ENCODE measurements at places on chromosomes 3 and 15.

- no peak for DNase-seq
Observed at GRCh38 chr3:25130724-25131520, 297.1 kb upstream of the RARB start.

- DNase-seq = no peak
Observed at GRCh38 chr3:43783987-43784639, 93.4 kb downstream of the ABHD5 start.

DNA sequence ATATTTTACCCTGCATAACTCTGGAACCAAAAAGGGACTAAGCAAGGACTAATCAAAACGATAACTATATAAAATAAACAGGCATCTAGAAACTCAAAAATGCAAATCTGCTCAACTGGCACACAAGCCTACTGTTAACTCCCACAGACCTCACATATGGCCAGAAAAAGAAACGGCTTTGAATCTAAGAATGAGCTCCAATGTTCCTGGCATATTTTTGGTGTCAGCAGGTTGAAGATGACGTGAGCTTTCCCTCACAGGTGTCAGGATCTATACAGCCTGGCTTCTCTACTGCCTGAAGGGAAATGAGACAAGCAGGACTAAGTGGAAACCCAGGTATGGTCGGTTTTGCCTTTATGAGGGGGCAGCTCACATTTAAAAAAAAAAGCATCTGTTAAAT is 120.1 kb upstream of the SPATA12 start:
- no peak for DNase-seq

DNA sequence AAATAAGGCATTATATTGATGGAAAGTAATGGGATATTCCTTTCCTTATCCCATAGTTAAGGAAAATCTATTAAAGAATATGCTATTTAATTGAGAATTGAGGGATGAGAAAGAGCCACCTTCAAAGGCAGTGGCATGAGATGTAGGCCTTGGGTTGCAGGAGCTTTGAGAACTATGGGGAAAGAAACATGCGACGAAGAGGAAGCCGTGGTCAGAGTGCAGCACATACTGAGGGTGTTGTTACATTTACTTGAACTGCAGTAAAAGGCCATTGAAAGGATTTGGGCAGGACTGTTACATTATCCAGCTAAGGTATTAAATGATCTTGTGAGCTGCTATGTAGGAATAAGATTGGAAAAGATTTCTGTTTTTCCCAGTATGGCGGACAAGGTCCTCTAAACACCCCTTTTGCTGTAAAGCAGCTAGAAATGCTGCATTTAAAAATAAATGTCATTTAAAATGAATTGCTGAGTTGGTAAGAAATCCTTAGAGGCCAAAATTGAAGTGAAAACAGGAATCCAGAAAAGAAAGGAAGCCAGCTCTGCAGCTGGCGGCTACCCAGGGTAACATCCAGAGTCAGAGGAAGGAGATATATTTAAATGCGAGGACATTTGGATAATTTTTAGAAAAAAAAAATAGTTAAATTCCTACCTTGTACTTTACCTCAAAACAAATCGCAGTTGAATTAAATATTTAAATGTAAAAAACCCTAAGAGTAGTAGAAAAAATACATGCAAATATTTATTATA is 61.7 kb downstream of the IL1RAP start:
- no peak for DNase-seq

- DNase-seq = no peak
Observed at GRCh38 chr15:23447107-23447500, at the start of gene GOLGA6L2. Gene GOLGA6L2 (minus strand): TSS chr15:23447243. CDS start chr15:23447181, 62 bp downstream.

All from AG08396 (cell line).